ENCODE measurements at places on chromosomes 1 and 21. TPM values are rescaled to one million over a fixed set of nuclear protein-coding genes. Genes with fewer than 3 reads are reported as not detected.

Gene INKA2
- 1.5 TPM for total RNA-seq

Gene KIAA0040
- 1.3 TPM for total RNA-seq

Gene OR2L3
- not detected for total RNA-seq

Gene CD34
- 0.54 TPM for total RNA-seq

Gene A3GALT2
- not detected for total RNA-seq

Gene MCOLN2
- 10.2 TPM for total RNA-seq

Gene OLFML2B
- 32.4 TPM for total RNA-seq

Gene LRRC38
- total RNA-seq = not detected

Gene CD2
- total RNA-seq = not detected

Data from articular chondrocyte of knee joint (primary cell).